ENCODE measurements at places on chromosomes 12 and 14.

GRCh38 chr14:104359969-104360442 is 219.6 kb upstream of the C14orf180 start:
- DNase-seq: no peak

DNA sequence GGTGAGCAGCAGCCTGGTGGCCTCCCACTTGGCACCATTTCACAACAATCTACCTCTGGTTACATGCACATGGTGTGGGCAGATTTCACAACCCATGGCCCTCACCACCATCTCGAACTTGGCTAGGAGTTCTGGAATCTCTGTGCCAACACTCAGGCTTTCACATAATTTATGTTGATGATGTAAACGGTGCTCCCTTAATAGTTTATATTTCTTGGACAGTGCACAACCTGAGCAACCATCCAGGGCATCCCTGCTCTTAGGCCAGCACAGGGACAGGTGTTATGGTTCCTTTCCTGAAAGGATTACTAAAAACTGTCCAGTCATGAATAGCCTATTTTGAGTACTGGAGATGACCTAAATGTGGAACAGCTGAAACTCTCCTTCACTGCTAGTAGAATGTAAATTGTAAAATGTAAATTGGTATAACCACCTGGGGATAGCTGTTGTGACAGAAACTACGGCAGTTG is 28.6 kb downstream of the ABCB9 start:
- DNase-seq: no peak

- no peak for DNase-seq
These were observed 29.1 kb upstream of the ZNF641 start for GRCh38 chr12:48379794-48380193.

DNA sequence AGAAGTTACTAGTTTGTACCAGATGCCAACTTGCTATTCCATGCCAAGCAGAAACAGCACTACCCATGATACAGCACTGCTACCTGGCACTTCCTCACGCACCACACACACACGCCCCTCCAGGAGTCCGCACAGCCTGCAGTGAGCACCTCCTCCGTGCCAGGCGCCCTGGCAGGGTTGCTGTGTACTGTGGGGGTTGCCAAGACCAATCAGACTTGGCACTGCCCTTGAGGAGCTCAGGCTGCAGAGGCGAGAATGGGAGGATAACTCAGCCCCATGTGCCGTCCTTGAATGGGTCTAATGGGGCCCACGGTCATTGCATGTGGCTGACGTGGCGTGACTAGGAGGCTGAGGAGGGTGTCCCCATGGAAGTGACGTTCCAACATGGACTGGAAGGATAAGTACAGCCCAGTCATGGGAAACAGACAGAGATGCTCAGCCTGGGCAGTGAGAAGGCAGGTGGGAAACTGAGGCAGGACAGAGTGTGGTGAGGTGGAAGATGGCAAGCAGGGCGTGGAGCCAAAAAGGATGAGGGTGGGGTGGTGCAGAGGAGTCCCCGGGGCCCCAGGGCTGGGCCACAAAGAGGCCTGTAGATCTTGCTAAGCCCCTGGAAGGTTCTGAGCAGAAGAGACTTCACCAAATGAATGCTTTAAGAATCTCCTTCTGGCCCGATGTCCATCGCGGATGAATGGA is 65.3 kb upstream of the C14orf180 start:
- DNase-seq: no peak

DNA sequence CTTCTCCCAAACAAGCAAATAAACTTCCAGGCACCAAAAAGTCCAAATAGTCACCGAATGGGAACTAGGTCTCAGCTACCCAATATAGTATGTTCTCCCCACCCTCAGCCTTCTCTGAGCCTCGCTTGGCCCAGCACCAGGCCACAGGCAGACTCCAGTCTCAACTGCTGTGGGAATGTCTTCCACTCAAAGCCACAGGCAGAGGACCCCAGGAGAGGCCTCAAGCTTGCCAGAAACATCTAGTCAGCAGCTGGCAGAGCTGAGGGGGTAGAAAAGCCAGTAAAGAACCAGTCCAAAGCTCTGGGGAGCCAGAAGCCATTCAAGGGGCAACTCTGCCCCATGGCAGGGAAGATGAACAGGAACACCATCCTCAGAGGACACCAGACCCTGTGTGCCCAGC is 41.8 kb downstream of the FMNL3 start:
- no peak for DNase-seq

- no peak for DNase-seq
These were observed 939 bp downstream of the NPC2 start for GRCh38 chr14:74491956-74492775.

DNA sequence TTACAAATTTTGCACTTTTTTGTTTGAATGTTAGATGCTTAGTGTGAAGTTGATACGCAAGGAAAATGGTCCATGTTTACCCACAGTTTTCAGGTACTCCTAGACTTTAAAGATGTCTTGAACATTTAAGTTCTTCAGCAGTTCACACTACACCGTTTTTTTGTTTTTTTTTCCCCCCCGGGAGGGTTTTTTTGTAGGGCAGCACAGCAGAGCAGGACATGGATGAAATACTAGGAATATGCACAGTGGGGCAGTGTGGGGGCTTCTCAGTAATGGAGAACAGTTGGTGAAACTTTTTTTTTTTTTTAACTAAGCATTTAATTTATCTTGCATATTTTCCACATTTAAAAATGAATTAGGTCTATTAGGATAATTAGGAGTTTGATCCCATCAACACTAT is 4.9 kb downstream of the RAN start:
- no peak for DNase-seq

DNA sequence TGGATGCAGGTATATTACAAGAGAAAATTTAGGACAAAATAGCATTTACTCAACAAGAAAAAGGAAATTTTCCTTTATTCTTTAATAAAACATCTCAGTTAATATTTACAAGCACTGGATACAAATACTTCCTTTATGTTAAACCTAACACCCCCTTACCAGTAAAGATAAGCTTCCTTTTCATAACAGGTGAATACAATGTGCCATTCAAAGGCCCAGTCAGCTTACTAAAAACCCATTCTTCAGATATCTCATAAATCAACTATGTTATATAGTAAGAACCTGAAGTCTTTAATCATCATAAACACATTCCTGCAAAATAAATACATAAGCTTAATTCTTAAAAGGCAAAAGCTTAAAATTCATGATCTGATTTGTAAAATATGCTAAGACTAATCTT is 52.6 kb downstream of the LRP6 start:
- DNase-seq: no peak

DNA sequence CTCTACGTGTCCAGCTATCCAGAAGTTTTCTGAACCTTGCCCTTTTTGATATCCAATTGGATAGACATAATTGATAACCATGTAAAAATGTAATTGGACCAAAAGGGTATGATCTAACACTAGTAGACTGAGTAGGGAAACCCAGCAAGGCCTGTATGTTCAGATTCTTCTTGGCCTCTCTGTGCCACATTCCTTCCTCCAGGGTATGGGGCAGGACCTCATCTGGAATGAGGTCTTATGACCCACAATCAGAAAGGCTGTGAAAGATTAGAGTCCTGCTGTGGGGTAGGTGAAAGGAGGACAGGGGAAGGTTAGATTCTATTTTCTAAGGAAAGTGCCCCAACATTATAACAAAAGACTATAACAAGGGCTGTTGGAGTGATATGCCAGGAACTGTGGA is 51.3 kb upstream of the A2ML1 start:
- no peak for DNase-seq

DNA sequence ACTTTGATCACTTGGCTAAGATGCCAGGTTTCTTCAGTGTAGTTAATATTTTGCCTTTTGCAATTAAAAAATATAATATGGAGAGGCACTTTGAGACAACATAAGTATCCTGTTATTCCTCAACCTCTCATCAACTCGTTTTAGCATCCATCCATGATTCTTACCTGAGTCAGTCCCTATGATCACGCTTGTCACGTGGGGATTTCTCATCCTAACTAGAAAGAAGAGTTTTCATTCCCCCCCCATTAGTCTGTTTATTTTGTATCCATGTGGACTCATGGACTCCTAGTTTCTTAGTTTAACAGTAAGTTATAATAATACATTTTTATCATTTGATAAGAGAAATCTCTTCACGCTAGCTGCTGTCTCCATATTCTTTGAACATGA is 110.3 kb downstream of the SLC25A47 start:
- no peak for DNase-seq

- DNase-seq: no peak
These were observed 15.5 kb downstream of the AEBP2 start for GRCh38 chr12:19454837-19455236.

DNA sequence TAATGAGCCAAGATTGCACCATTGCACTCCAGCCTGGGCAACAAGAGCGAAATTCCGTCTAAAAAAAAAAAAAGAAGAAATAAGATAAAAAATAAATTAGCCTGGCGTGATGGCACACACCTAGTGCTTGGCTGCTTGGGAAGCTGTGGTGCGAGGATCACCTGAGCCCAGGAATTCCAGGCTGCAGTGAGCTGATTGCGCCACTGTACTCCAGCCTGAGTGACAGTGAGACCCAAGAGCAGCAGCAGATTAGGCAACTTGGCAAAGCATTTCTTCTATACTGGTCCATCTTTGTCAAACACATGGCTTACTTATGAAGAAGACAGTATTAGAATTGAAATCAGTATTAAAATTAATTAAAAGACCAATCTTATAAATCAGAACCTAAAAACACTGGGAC is 6.3 kb downstream of the GON7 start:
- no peak for DNase-seq

DNA sequence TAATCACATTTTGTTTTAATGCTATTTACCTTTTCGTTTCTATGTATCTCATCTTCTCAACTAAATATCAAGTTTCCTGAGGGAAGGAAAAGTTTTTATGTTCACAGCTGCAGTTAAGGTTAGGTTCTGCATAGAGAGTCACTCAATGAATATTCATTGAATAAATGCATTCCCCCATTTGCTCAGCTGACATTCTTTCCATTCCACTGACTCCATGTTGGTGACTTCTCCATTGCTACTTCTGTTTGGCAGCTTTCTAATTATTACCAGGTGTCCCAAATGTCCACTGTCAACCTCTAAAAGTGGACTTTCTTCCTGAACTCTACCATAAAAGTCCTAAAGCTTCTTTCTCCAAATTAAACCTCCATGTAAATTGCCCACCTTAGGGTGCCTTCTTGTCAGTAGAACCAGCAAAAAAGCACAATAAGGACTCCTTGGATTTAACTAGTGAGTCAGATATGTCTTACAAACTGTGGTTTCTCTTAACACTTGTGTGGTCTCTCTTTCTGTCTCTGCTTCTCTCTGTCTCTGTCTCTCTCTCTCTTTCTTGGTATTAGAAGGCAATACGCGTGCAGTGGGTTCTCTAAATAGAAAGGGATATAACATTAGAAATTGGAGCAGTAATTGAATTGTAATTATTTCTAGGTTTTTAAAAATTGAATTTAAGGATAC is 85.9 kb downstream of the TMEM117 start:
- DNase-seq: peak; percentile 23

DNA sequence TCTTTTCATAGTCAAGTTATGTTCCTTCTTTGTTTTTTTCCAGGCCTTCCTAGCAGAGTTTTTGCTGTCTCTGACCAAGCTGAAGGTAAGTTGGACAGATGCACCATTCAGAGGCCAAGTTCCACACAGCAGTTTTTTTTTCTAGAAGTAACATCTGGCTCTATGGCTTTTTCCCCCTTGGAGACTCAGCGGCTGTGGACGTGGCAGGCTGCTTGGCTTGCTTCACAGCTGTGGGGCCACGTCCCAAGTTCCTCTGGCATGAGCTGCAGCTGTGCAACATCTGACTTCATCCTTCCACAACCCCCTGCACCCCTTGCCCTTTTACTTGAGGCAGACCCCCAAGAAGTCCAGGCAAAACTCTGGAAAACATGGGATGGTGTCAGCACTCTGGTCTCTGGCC is 24.2 kb upstream of the RHOJ start:
- DNase-seq: no peak

GRCh38 chr12:121574025-121574424 is 6.8 kb downstream of the KDM2B start:
- no peak for DNase-seq

DNA sequence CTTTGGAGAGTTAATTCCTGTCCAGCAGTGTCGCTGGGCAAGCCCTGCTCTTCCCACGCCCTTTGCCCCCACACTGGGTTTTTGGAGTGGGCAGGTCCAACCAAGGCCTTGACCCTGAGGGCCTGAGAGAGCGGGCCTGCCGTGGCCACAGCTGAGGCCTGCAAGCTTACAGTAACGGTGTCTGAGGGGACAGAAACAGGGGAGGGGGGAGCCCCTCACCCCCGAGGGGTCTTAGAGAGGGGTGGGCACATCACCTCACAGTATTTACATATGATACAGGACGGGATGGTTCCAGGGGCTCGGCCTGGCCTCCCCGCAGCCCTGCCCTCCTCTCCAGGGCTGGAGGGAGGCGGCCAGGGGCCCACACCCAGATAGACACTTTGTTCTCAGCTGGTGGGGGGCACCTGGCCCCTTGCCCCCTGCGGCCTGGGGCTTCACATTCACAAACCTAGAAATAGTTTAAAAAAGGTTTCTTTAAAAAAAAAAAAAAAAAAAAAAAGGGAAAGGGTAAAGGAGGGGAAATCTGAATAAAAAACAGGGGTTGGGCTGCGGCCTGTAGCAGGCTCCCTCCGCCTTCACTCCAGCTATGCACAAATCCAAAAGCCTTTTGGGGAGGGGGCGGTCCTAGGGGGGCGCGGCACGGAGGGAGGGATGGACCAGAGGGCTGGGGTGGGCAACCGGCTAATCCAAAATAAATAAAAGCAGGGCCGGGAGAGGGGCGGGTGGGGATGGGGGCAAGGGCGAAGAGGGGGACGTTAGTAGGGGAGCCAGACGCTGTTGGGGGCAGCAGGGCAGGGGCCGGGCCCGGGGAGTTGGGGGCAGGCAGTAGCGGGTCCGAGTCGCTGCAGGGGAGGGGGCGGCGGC is 14.8 kb upstream of the PLA2G1B start:
- DNase-seq: no peak

- no peak for DNase-seq
These were observed 289.6 kb downstream of the NAV3 start for GRCh38 chr12:78120306-78120705.

- DNase-seq: no peak
These were observed 56.5 kb downstream of the CPM start for GRCh38 chr12:68876461-68876860.

- DNase-seq: no peak
These were observed 8.3 kb downstream of the OR10AD1 start for GRCh38 chr12:48194799-48195201.

All from brain microvascular endothelial cell (primary cell).